Vagina (tissue), 2 donors: ENCODE measurements at places on chromosomes 5 and 9.

DNA sequence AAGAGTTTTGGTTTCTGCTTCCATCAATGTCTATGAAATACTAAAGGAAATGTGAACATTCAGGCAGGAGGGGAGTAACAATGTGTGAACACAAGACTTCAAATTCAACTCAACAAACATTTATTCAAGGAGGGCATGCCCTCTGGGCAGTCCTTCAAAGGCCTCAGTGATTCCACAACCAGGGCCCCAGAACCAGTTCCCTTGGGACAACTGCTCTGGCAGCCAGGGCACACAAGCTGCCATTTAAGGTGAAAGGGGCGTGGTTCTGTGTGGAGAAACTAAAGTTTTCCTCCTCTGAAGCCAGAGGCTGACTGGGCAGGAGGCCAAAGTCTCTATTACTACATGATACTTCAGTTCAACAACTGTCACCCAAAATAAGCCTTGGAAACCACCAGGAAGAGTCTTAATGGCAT lies 3.2 kb downstream of the RBM18 start:
- no peak for DNase-seq

DNA sequence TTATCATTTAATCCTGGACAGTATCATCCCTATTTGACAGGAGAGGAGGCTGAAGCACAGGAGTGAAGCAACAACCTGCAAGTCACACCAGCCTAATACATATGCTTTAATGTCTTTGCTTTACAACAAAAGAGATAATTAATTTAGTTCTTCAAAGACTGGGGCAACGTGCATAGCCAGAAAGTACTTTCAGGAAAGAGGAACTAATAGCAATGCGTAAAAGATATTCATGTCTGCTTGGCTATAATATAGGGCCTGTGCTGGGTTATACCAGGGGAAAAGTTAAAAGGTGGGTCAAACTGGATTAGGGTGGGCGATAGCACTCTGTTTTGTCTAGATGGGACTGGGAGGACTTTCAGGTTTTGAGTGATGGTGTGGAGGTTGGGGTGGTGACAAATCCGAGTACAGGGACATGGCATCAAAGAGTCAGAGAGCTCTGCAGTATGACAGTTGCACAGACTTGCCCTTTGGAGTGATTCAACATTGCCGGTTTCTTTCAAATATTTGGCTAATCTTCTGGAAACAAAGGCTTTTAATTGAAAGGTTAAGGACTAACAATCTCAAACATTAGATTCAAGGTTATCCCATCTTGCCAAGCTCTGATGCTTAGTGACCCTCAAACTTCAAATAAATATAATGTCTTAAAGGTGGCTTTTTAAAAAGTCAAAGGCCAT lies 11.9 kb downstream of the DAB2 start:
- no peak for DNase-seq

DNA sequence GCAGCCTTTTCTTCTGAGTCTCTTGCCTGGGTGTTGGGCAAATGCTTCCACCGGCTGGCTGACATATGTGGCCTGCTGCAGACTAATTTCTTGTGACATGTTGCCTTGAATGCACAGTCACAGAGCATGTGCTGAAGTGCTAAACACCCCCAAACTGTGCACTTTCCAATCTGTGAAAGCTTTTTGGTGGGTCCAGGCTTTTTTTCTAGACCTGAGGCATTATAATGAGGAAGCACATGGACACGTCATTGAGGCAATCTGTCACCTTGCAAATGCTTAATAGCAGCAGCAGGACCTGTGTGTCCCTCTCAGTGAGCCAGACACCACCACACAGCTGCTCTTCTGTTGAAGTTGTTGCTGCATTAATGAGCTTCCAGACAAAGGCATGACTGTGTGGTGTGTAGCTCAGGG lies 274.7 kb downstream of the ELAVL2 start:
- DNase-seq: no peak

DNA sequence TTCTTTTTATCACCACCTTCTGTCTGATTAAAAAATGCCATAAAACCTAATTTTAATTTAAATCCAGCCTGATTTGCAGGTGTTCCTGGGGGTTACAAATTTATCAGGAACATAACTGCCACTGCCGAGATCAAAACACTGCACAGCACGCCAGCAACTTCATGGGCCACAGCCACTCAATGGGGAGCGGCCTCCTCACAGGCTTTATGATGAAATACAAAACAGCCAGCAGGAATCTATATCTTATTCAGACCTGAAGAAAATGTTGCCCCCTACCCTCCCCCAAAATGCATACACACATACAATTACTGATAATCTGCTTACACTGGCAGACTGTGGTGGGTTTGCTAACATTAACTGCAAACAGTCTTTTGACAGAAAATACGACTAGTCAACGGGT lies 151.7 kb upstream of the POU5F2 start:
- DNase-seq: no peak

GRCh38 chr5:135239453-135240282 lies 159.4 kb downstream of the MACROH2A1 start:
- peak; percentile 93 for DNase-seq

- no peak for DNase-seq
Measured at GRCh38 chr5:76174101-76174500, 90.9 kb downstream of the SV2C start.

DNA sequence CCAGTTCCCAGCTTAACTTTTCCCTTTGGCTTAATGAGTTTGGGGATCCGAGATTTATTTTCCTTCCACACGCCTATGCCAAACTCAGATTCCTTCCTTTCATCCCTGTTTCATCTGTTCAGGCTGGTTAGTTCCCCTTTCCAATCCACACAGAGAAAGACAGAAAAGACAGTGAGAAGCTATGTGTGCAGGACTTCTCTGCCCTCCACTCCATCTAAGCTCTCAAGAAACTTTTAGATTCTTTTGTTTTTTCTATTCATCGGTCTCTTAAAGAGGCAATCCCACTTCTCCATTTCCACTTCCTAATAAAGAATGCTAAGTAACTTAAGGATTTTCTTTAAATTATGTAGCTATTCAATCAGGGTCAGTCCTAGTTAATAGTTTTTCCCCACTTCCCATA lies 11.2 kb downstream of the ITGA1 start:
- no peak for DNase-seq

DNA sequence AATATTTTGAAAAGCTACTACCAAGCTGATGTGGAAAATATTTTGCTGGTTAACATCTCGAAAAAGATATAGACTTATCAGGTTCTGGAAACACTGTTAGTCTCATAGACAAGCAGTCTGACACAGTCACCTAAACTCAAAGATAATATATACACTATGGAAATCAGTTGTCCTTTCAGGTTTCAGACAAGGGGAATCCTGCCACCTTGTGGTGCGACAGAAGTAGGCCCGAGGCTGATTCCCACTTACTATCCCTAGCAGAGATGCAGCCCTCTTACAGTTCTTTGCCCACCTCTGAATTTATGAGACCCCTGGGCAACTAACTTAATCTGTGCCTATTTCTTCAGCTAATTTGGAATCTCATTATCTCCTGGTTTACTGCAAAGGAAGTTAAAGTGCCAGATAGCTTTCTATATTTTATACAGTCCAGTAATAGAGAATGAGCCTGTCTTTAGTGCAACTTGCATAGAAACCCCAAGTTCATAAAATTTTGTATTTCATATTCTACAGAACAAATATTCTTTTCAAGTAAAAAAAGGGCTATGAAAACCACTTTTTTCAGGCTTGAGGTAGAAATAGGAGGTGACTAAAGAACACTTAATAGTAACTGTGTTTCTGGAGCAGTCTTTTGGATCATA lies 16.9 kb downstream of the RAD1 start:
- DNase-seq: no peak

DNA sequence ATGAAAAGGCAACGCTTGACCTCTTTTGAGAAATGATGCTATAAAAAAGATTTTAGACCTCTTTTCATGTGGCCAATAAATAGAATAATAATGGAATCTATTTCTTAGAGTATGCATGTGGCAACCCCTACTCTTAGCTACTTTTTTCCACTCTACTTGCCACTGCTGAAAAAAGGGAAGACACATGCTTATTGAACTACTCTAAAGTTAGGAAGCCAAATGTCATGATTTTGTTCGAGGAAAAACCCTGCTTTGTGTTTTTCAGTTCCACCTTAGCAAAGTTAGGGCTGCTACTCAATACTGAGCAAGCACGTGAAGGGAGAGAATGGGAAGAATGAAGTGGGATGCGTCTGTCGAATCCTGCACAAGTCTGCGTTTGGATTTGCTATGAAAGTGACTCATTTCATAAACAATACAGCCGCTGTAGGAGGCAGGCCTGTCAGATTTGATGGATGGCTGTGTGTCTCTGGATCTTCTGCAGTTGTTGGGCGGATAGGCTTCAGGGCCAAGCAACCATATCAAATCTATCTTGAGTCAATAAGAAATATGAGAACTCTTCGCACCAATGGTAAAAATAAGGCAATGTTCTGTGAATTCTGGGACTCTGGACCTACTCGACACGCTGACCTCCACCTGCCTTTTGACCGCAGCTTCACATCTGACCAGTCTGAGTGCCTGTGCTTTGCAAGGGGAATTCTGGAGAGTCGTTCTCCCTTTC lies 333.6 kb downstream of the PIK3R1 start:
- DNase-seq: no peak

DNA sequence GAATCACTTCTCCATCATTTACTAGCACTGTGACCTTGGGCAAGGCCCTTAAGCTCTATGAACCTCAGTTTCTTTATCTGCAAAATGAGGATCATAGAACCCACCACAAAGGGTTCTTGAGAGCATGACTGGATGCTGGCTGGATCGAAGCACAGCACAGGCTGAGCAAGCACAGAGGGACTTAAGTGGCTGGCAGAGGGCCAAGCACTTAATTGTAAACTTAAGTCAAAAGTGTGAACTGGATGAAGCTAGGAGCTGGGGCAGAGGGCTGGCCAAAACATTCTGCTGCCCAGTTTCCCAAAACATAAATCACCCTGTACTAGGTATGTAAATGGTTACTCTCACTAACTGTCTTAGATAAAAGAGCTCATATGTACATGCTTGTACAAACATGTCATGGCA lies 112.3 kb upstream of the WWC1 start:
- DNase-seq: no peak

GRCh38 chr5:132592521-132592920 lies 35.7 kb downstream of the RAD50 start:
- DNase-seq: no peak

DNA sequence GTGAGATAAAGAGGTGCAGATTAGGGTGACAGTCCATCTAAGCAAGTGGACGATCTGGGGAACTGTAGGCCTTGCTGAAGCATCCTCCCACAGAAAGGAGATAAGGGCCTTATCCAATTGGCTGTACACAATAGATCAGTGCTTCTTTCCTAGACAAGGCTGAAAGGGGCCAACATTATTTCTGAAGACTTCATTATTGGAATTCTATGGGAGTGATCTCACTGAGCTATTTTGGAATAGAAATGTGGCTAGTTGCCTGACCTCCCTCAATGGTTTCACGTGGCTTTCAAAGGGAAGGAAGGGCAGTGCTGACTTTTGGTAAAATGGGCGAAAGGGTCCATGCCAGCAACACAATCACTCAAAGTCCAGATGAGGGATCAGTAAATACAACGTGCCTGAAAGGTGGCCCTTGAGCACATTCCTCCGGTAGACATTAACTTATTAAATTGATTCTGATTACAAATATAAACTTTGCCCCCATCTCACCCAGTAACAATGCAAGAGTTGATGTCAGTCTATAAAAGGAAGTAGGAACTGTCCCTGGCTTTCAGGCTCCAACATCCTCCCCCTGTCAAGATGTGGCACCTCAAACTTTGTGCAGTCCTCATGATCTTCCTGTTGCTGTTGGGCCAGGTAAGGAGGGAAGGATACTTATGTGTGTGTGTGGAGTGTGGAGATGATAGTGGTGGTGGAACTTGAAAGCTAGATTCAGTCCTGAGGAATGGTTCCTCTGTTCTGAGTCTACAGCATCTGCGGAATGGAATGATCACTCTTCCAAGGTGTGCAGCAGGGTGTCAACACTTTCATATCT lies at the start of gene LEAP2:
LEAP2 (plus strand) TSS at position 550 of the 811 bp plus-strand sequence; CDS start at position 577, 27 bp downstream.
- DNase-seq: no peak

GRCh38 chr9:100595391-100596199 lies 17.7 kb downstream of the CAVIN4 start:
- no peak for DNase-seq

GRCh38 chr9:108356806-108357205 lies 499.0 kb downstream of the ACTL7B start:
- DNase-seq: no peak

DNA sequence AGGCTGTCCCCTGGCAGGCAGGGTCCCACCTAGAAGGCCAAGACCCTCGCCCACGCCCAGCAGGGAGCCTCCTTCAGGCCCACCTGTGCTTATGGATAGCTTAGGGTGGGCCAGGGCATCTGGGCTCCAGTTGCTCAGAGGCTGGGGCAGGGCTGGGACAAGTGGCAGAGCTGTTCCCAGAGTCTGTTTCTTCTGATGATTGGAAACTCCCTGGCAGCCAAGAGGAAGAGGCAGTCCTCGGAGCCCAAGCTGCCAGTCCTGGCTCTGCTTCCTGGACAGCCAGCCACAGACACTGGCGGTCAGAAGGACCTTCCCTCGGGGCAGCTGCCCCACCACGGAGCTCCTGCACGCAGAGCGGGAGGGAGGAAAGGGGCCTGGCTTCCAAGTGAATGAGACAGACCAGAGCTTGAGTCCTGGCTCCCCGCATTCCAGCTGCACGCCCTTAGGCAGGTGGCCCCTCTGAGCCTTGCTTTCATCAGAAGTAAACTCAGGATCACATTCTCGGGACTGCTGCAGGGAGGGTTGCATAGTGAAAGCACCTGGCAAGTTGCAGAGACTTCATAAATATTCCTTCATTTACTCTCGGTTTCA lies 37.9 kb upstream of the GABRP start:
- DNase-seq: peak; percentile 82

GRCh38 chr9:107842530-107842929 lies 353.0 kb upstream of the KLF4 start:
- DNase-seq: no peak

DNA sequence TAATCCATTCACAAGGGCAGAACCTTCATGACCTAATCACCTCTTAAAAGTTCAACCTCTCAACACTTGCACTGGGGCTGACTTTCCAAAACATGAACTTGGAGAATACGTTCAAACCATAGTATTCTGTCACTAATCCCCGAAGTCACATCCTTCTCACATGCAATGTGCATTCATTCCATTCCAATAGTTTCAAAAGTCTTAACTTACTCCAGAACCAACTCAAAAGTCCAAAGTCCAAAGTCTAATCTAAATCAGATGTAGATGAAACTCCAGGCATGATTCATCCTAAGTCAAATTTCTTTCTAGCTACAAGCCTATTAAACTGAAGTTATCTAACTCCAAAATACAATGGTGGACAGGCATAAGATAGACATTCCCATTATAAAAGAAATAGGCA lies 21.7 kb upstream of the ADAMTSL1 start:
- DNase-seq: no peak

DNA sequence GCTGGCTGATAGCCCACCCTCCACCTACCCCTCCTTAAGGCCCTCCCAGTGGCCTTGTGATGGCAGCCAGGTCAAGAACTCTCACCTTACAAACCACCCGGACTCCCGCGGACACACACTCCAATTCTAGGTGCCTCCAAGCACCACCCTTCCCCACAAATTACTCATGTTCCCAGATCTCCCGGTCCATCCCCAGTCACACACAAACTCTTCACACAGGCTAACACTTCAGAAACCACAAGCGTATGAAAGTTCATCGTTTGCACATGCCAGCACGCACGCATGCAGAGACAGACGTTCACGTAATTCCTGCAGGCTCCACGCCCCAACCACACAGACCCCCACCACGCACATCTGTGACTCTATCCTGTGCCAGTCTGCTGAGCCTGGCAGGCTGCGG lies 18.0 kb downstream of the NR5A1 start:
- no peak for DNase-seq

- no peak for DNase-seq
Measured at GRCh38 chr5:53922508-53923498, 362.4 kb downstream of the NDUFS4 start.
